ENCODE measurements at places on chromosomes 5 and 9. TPM values are rescaled to one million over a fixed set of nuclear protein-coding genes. Genes with fewer than 3 reads are reported as not detected.

CCDC183 gene
- under 0.01 TPM for total RNA-seq

RALGDS gene
- total RNA-seq: 15.4 TPM

FAXDC2 gene
- 0.34 TPM for total RNA-seq

PRRX2 gene
- 0.14 TPM for total RNA-seq

Data from nasal cavity respiratory epithelium epithelial cell of viscerocranial mucosa (primary cell).